ENCODE measurements at places on chromosomes 7 and 10. TPM values are rescaled to one million over a fixed set of nuclear protein-coding genes. Genes with fewer than 3 reads are reported as not detected.

DNAH11 gene
- 1.1 TPM for total RNA-seq

TFPI2 gene
- total RNA-seq, result 0.31 TPM

GNG11 gene
- 4.5 TPM for total RNA-seq

CAMK2B gene
- total RNA-seq, result 96.1 TPM

CACNB2 gene
- 25.7 TPM for total RNA-seq

TSPAN12 gene
- 7.2 TPM for total RNA-seq

NEUROD6 gene
- total RNA-seq, result 600 TPM

SPDYE2B gene
- total RNA-seq, result not detected

UCN3 gene
- not detected for total RNA-seq

PHYH gene
- total RNA-seq, result 9.8 TPM

AFAP1L2 gene
- total RNA-seq, result 8.1 TPM

SRRM3 gene
- 6.7 TPM for total RNA-seq

SHTN1 gene
- 54.1 TPM for total RNA-seq

ST7 gene
- total RNA-seq, result 72.4 TPM

TLX1 gene
- not detected for total RNA-seq

SYT15B gene
- total RNA-seq, result not detected

BTBD16 gene
- not detected for total RNA-seq

ARMC10 gene
- 49.4 TPM for total RNA-seq

PILRA gene
- 1.1 TPM for total RNA-seq

SLC26A5 gene
- total RNA-seq, result not detected

Measured in occipital lobe (tissue), 3 donors.